A549 treated with CORT108297 at 1 μM for 4 hours (cell line): ENCODE measurements at places on chromosomes 12 and 14. TPM values are rescaled to one million over a fixed set of nuclear protein-coding genes. Genes with fewer than 3 reads are reported as not detected.

LAG3 gene
- total RNA-seq = 0.65 to 2.0 TPM (median 1.3 TPM) in 5 replicates

SIX6 gene
- not detected in 5 replicates for total RNA-seq

MYH6 gene
- total RNA-seq = not detected in 5 replicates

SLCO1B1 gene
- total RNA-seq = 0.35 to 0.46 TPM (median 0.42 TPM) in 5 replicates

SOS2 gene
- total RNA-seq = 8.2 to 12.0 TPM (median 11.4 TPM) in 5 replicates

MGAT2 gene
- 46.9 to 55.1 TPM (median 50.1 TPM) in 5 replicates for total RNA-seq

PZP gene
- total RNA-seq = not detected in 5 replicates

SBNO1 gene
- total RNA-seq = 19.1 to 25.9 TPM (median 24.5 TPM) in 5 replicates

NPAS3 gene
- not detected in 5 replicates for total RNA-seq

MYG1 gene
- 75.1 to 107 TPM (median 97.5 TPM) in 5 replicates for total RNA-seq

EVL gene
- 20.1 to 25.3 TPM (median 23.0 TPM) in 5 replicates for total RNA-seq

COA8 gene
- total RNA-seq = 49.6 to 54.3 TPM (median 52.7 TPM) in 5 replicates

TPCN1 gene
- 16.6 to 21.2 TPM (median 20.5 TPM) in 5 replicates for total RNA-seq

SLC6A15 gene
- 3.0 to 4.2 TPM (median 3.9 TPM) in 5 replicates for total RNA-seq

NANOG gene
- not detected in 5 replicates for total RNA-seq

DHH gene
- 0.06 TPM in 2 of 5 replicates, not detected in the others for total RNA-seq

FSCB gene
- total RNA-seq = not detected in 5 replicates

GCH1 gene
- 2.8 to 4.7 TPM (median 3.5 TPM) in 5 replicates for total RNA-seq

TAS2R13 gene
- total RNA-seq = not detected in 5 replicates

LALBA gene
- total RNA-seq = not detected in 5 replicates

STON2 gene
- total RNA-seq = 0.53 to 1.0 TPM (median 0.65 TPM) in 5 replicates

DCD gene
- total RNA-seq = not detected in 5 replicates

FKBP11 gene
- total RNA-seq = 44.0 to 57.4 TPM (median 56.1 TPM) in 5 replicates

ASCL1 gene
- not detected in 5 replicates for total RNA-seq

RITA1 gene
- total RNA-seq = 24.7 to 39.4 TPM (median 37.3 TPM) in 5 replicates

IL22 gene
- not detected in 5 replicates for total RNA-seq

ADAM20 gene
- total RNA-seq = not detected in 5 replicates

PRKD1 gene
- total RNA-seq = 2.4 to 2.9 TPM (median 2.4 TPM) in 5 replicates

HPD gene
- 0.72 to 1.8 TPM (median 1.6 TPM) in 5 replicates for total RNA-seq

SERPINA12 gene
- total RNA-seq = not detected in 5 replicates

KRT85 gene
- total RNA-seq = 0.02 to 0.06 TPM (median 0.05 TPM) in 3 of 5 replicates, not detected in the others
